ENCODE measurements at places on chromosomes 13 and 19. TPM values are rescaled to one million over a fixed set of nuclear protein-coding genes. Genes with fewer than 3 reads are reported as not detected.

DNA sequence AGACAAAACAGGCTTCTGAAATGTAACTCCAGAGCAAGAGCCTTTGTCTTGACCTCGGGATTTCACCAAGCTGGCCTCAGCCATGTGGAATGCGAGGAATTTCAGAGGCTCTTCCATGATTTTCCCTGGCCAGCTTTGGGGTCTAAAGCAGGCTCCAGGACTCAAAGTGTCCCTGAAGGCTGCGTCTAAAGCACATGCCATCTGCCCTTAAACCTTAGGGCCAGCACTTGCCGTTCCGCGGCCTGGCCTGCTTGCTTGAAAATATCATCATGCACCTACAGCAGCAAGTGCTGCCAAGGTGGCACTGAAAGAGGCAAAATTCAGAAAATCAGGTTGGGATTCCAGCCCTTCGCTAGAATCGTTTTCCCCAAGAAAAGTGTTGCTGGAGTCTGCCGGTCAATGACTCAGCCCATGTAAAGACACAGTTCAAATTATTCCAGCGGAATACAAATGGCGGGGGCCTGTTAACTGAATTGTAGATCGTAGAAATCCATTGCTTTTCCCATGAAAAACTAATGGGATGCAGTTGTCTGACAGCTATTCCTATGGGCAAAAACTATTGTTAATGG is 105.7 kb upstream of the RAP2A start:
- no peak for DNase-seq

- DNase-seq, result no peak
These were observed 172.8 kb downstream of the EFNB2 start for GRCh38 chr13:106362707-106363106.

- no peak for DNase-seq
These were observed 25.9 kb downstream of the DPF1 start for GRCh38 chr19:38197937-38198704.

GRCh38 chr13:54627646-54628372 is 1599.2 kb downstream of the OLFM4 start:
- DNase-seq, result no peak

DNA sequence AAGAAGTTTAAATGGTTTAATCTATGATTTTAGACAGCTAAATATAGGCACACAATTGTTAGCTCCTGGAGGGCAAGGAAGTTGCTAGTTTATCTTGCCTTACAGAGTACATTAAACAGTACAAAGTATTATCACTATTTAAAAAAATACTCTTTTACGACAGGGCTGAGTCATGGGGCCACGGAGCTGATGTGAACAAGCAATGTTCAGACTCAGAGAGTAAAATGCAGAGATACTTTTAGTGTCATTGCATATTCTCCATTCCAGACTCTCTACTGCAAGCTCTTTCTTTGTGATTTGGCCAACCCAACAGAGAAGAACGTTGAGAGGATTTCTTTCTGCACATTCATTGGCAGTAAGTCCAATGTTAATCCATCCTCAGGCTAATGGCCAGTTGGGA is 352.4 kb downstream of the SPRY2 start:
- no peak for DNase-seq

DNA sequence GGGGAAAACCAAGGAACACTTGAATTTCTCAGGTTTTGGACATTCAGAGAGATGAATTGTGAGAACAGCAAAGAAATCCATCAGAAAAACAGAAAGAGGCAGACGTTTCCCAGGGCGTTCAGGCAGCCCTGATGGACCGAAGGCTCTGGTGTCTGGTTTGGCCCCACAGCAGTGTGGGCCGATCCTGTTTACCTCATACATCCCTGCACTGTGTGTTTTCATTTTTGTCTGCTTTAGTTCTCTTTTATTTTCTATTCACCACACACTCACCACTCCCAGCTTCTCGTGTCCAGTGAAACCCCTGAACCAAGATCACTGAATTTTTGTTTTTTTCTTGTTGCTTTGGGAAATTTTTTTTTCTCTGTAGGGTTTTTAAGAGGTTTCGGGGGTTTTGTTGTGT is 11.9 kb upstream of the WDR18 start:
- DNase-seq, result no peak

- no peak for DNase-seq
These were observed 76.0 kb upstream of the GTF3A start for GRCh38 chr13:27348461-27348860.

GRCh38 chr19:4557971-4558941 is 1.2 kb downstream of the SEMA6B start:
- no peak for DNase-seq

- no peak for DNase-seq
These were observed 18.2 kb upstream of the TMEM160 start for GRCh38 chr19:47066376-47067214.

GRCh38 chr19:4140237-4140711 is 13.2 kb upstream of the CREB3L3 start:
- no peak for DNase-seq

DNA sequence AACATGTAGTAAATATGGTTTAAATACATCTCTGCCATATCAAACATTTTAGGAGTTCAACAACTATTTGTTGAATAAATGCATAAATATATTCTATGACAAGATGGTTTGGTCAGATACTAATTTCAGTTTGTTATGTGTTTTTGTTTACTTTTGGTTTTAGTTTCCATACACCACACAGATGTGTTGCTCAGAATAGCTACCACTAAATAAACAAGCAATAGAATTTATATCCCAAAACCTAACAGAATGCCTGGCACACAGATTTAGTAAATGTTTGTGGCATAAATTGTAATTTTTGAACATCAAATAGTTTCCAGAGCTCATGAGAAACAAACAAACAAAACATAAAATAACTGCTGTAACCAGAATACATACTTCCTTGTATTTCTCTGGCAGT is 126.8 kb upstream of the ATXN8OS start:
- DNase-seq, result no peak

- DNase-seq, result peak; percentile 17
These were observed 551.4 kb downstream of the TBC1D4 start for GRCh38 chr13:74930402-74931165.

DNA sequence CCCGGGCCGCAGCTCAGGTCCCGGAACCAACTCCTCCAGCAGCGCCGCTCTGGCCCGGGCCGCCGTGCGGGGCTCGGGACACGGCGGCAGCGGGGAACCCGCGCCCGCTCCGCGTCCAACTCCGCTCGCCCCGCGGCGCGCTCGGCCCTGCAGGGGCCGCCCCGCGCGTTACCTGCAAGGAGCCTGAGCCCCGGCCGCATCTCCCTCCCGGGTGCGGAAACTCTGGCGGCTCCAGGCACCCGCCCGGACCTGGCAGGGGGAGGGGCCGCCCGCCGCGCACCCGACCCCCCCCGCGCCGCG is at the start of gene TMTC4:
Gene TMTC4, minus strand, starts transcription at position 224 of the 300 bp plus-strand sequence. CDS start 4,433 bp downstream, outside the sequence.
- no peak for DNase-seq

GRCh38 chr13:113804703-113805430 is 45.8 kb downstream of the TMEM255B start:
- no peak for DNase-seq

DNA sequence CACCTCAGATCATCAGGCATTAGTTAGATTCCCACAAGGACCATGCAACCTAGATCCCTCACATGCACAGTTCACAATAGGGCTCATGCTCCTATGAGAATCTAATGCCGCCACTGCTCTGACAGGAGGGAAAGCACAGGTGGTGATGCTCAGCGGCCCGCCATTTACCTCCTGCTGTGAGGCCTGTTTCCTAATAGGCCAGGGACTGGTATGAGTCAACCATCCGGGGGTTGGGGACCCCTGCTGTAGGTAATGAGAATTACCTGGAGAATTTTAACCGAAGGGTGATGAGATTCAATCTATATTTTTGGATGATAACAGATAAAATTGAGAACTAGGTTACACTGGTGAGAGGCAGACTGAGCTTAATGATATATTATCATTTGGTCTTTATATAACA is 101.4 kb downstream of the LACC1 start:
- DNase-seq, result no peak

GRCh38 chr13:99756281-99756680 is 215.3 kb downstream of the ZIC5 start:
- no peak for DNase-seq

DNA sequence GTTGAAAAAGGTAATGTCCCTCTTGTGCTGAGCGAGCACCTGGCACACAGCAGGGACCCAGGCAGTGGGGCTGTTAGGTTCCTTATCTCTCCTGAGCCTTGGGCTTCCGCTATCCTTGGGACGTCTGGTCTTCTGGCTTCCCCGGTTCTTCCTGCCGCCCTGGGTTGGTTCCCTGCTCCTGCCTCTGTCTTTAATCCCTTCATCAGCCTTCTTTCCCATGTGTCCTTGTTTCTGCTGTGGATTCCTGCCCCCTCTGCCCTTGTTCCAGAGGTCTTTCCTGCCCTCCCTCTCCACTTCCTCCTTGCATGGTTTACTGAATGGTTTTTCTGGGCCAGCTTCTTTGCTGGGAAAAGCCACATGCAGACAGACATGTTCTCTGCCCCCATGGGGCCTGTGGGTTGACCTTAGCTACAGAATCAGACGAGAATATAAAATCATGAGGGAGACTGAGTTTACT is 2.6 kb downstream of the EPN1 start:
- no peak for DNase-seq

DNA sequence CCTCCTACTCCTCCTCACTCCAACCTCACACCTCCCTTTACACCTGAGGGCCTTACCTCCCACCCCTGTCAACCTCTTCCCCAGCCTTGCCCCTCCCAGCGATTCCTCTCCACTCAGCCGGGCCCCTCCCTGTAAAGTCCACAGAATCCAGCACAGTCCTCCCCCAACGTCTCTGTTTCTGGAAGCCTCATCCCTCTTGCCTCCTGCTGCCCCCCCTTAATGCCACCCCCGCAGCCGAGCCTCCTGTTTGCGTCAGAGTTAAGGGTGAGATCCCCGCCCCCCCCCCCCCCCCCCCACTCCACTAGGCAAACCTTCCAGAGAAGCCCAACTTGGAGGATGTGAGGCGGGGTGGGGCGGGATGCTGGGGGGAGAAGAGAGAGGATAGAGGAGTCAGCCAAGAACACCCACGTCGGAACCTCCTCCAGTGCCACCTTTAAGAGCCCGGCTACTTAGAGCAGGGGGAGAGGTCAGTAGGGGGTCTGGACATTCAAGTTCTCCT is 2.1 kb downstream of the UNC13A start:
- no peak for DNase-seq

DNA sequence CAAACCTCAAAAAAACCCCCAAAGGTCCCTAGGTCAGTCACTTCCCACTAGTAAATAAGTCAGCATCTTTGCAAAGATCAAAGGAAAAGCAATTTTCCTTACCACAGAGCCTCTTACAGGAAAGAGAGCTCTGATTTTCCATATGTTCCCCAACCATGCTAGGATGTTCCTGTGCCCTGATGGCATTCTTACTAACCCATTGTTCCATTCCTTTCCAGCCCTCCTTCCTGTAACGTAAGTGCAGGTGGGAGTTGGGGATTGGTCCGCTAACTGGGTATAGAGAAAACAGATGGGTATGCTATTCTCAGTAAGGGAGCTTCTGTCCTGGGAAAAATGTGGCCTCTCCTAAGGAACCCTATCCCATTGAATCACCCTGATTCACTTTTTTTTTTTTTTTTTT is 14.3 kb downstream of the DPRX start:
- no peak for DNase-seq

DNA sequence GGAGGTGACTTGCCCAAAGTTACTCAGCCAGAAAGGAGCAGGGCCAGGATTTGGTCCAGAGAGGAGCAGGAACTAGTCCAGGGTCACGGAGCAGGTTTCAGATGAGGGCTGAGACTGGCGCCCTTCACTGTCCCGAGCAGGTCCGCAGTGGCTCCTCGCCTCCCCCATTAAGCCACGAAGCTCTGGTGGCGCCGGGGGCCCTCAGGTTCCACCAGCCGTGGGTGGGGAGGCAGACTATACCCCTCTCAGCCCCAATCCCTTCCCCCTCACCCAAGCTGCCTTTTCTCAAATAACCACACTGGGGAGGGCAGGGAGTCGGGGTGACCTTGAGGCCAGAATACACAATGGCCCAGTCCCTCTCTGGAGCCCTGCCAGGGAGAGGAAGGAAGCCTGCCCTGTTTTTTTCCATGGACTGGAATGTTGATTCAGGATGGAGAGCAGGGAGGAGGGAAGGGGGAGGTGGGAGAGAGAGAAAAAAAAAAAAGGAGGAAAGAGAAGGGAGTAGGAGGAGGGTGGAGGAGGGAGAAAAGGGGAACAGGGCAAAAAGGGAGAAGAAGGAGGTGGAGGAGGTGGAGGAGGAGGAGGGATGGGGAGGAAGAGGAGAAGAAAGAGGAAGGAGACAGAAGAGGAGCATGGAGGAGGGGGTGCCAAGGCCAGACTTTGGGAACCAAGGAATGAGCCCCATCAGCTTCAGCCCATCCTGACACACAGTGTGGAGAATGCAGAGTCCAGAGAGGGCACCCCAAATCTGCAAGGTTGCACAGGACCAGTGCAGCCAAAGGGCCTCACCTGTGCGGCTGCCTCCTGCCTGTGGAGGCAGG is 19.7 kb downstream of the CEACAM16 start:
- DNase-seq, result no peak

GRCh38 chr13:36395280-36395679 is 37.0 kb upstream of the CCNA1 start:
- DNase-seq, result no peak

GRCh38 chr13:40585911-40586471 is 80.5 kb downstream of the FOXO1 start:
- no peak for DNase-seq

DNA sequence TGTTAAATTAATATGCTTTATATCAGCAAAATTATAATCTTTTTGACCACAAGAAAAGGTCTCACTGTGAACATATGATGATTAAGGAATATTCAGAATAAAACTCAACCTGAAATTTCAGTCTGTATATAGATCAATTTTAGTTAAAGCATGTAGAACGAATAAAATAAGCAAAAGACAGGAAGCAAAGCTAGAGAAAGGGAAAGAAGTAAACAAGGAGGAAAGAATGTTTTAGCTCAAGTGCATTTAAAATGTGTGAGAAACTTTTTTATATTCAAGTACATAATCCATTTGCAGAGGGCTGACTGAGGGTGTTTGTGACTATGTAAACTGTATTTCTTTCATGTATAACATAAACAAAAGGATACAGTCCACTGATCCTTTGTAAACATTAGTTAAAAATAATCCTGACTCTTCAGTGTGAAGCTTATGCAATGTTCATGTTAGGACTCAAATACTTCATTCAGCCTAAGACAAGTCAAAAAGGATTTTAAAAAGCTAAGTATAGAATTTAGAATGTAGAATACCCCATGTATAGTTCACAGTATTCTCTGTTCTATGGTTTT is 472.1 kb downstream of the DIAPH3 start:
- no peak for DNase-seq

GRCh38 chr13:96792188-96792587 is 202.1 kb downstream of the OXGR1 start:
- no peak for DNase-seq

The KCNN4 gene
- total RNA-seq, result 69.5 TPM

The SHISA7 gene
- not detected for total RNA-seq

The STOML3 gene
- total RNA-seq, result not detected

The KCNRG gene
- not detected for total RNA-seq

The PSG6 gene
- total RNA-seq, result not detected

The FREM2 gene
- total RNA-seq, result 0.61 TPM

The FEM1A gene
- total RNA-seq, result 52.1 TPM

The OR10H5 gene
- total RNA-seq, result not detected

The DCT gene
- 44.5 TPM for total RNA-seq

The ZNF723 gene
- not detected for total RNA-seq

The PRTN3 gene
- total RNA-seq, result not detected

The SELENOV gene
- not detected for total RNA-seq

The ZNF844 gene
- 10.1 TPM for total RNA-seq
